ENCODE measurements at places on chromosomes 16 and 17. TPM values are rescaled to one million over a fixed set of nuclear protein-coding genes. Genes with fewer than 3 reads are reported as not detected.

GRCh38 chr17:75059369-75060345, 12.6 kb downstream of the KCTD2 start:
- H3K4me1 ChIP-seq = peaks cover 14% of the 10 kb centered on the region
- H3K4me3 ChIP-seq = no peak overlapping the region
- H3K27ac ChIP-seq = peak overlapping the region; percentile 58

DNA sequence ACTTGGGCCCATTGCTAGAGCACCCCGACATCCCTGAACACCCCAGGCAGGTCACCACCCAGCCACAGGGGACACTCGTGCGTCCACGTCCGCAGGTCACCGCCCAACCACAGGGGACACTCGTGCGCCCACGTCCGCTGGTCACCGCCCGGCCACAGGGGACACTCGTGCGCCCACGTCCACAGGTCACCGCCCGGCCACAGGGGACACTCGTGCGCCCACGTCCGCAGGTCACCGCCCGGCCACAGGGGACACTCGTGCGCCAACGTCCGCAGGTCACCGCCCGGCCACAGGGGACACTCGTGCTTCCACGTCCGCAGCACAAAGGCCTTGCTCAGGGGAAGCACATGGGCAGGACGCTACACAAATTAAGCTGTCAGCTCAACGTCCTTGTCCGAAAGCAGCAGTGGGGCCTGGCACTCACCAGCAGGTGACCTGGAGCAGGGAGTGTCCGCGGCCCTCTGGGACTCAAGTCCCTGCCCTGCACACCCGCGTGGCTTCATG, 17.7 kb downstream of the GALNS start:
- H3K36me3 ChIP-seq = peaks cover 54% of the 10 kb centered on the region
- no peak overlapping the region for H3K27ac ChIP-seq
- H3K27me3 ChIP-seq = no peaks in the 10 kb centered on the region
- H3K4me3 ChIP-seq = no peak overlapping the region

- H3K27me3 ChIP-seq = no peaks in the 10 kb centered on the region
- H3K4me1 ChIP-seq = peaks cover 29% of the 10 kb centered on the region
- DNase-seq = peak; percentile 75
- H3K4me3 ChIP-seq = no peak overlapping the region
These were observed 4.1 kb downstream of the SMTNL2 start for GRCh38 chr17:4588391-4588790.

DNA sequence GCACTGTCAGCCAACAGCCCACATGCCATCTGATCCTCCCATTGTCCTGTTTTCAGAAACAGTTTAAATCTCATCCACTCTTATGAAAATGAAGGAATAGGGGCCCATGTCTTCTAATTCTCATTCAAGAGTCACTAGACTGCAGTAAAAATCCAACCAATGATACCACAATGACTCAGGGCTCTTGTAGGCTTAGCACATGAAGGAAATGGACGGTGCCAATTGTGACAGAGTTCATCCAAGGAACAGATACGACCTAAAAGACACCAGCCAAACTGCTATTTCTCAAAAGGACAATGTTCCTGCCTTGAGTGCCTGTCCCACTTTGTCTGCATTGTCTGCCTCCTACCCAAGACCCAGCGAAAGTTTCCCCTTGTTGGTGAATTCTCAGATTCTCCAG, 204.8 kb upstream of the COX10 start:
- H3K27me3 ChIP-seq = no peaks in the 10 kb centered on the region
- H3K36me3 ChIP-seq = no peaks in the 10 kb centered on the region
- peaks cover 5% of the 10 kb centered on the region for H3K4me1 ChIP-seq
- no peak overlapping the region for H3K27ac ChIP-seq
- no peak for DNase-seq

DNA sequence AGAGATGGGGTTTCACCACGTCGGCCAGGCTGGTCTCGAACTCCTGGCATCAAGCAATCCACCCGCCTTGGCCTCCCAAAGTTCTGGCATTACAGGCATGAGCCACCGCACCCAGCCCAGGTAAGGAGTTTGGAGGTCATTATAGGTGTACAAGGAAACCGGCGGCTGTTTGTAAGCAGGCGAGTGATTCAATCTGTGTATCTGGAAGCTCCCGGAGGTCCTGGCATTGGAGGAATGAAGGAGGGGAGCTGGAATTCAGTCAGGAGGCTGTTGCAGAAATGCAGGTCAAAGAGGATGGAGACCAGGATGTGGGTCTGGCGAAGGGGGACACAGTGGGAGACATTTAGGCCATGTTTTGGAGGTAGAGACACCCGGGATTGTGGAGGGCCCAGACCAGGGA, 18.8 kb downstream of the CDC42EP4 start:
- no peak overlapping the region for H3K4me3 ChIP-seq
- H3K27ac ChIP-seq = peak overlapping the region; percentile 92
- DNase-seq = no peak
- no peaks in the 10 kb centered on the region for H3K36me3 ChIP-seq
- no peaks in the 10 kb centered on the region for H3K27me3 ChIP-seq
- peaks cover 75% of the 10 kb centered on the region for H3K4me1 ChIP-seq

DNA sequence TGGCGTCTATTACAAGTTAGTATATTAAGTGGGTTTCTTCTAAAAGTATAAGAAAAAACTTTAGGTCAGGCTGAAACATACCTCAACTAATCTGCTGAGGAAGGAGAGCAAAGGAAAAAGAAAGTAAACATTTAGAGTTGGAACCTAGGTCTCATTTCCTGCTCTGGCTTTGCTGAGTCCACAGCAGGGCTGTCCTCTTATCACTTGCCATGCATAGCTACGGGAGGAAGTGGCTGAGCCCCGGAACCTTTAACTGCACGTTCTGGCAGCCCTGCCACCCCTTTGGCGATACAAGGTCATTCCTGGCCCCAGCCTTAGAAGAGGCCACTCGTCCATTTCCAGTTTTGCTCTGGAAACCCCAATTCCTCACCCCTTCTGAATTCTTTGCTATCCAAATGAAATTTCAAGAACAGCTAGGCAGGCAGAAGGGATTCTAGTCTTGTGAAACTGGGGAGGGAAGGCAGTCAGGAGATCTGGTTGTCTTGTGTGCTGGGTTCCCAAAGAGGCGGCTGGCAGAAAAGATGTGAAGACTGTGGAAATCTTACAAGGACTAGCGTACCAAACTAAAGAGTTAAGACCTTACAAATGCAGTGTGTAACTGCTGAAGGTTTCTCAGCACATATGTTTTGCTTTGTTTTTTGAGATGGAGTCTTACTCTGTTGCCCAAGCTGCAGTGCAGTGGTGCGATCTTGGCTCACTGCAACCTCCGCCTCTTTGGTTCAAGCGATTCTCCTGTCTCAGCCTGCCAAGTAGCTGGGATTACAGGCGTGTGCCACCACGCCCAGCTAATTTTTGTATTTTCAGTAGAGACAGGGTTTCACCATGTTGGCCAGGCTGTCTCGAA, 19.1 kb downstream of the WIPI1 start:
- peaks cover 7% of the 10 kb centered on the region for H3K36me3 ChIP-seq
- DNase-seq = peak; percentile 61
- no peak overlapping the region for H3K4me3 ChIP-seq
- H3K27me3 ChIP-seq = no peaks in the 10 kb centered on the region
- peak overlapping the region; percentile 76 for H3K27ac ChIP-seq

Gene PRPSAP2
- 21.0 TPM for total RNA-seq
